NCI-H2029 treated with DMSO at 0.1 percent for 48 hours (cell line): ENCODE measurements at places on chromosomes 16 and 17.
A peak's percentile ranks its signal among the peaks of the same experiment; 100 is the strongest.

- DNase-seq = no peak
Observed at GRCh38 chr17:65627108-65627507, 65.7 kb upstream of the AXIN2 start.

GRCh38 chr17:79524213-79525187 lies 86.4 kb downstream of the RBFOX3 start:
- no peak for DNase-seq

DNA sequence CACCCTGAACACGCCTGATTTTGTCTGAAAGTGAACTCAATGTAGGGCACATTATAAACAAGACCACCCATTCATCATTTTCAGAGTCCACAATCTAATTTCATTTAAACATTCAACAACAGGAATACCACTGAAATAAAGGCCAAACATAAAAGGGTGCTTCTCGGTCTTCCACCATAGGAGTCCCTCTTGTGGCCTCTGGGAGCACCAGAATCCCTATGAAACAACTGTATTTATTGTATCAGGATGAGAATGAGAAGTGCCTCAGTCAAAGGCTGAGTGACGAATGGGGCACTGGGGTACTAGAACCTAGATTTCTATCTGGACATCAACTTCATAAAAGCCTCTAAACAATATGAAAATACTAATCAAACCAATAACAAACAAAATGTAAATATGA lies 40.4 kb downstream of the NXPH3 start:
- DNase-seq = no peak

GRCh38 chr16:53600126-53600525 lies 97.1 kb upstream of the AKTIP start:
- no peak for DNase-seq

DNA sequence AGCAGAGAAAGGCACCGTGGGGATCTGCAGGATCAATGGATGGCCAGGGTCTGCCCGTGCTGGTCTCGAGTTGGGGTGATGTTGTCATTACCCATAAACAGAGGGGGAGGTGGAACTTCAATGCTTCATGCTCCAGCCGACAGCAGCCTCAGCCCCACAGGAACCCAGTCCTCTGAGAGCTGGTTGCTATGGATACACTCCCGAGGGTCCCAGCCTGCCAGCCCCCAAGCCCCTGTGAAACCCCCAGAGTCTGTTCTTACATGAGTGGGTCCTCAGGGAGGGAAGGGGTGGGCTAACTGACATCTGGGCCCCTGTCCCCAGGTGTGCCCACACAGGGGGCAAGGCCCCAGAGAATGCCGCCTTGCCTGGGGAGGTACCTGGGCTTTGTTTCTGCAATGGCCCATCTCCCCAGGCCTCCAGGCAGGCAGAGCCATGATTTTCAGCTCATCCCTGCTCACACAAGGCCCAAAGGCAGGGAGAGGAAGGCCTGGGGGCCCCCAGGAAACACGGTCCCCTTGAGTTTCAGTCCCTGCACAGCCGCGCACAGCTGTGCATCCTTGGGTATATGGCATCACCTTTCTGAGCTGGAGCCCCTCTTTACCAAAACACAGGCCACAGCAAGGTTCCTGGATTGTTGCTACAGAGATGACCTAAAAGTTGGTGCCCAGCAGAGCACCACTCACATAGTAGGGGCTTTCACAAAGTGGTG lies 223.7 kb downstream of the ZNF423 start:
- no peak for DNase-seq

DNA sequence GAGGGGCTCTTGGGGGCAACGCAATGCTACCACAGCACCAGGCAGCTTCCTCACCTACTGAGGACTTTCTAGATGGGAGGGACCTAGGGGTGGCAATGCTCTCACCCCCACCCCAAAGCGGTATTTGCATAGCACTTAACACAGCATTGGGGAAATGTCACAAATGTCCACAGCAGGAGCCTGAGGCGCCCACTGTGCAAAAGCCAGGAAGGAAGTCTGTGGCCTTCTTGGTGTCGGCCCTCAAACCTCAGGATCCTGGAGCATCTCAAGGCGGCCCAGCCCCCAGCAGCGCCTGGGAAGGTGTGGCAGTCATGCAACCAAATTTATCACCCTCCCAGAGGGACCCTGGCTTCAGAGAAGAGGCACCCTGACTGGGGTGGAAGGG lies 45.3 kb downstream of the WNT3 start:
- DNase-seq = no peak

DNA sequence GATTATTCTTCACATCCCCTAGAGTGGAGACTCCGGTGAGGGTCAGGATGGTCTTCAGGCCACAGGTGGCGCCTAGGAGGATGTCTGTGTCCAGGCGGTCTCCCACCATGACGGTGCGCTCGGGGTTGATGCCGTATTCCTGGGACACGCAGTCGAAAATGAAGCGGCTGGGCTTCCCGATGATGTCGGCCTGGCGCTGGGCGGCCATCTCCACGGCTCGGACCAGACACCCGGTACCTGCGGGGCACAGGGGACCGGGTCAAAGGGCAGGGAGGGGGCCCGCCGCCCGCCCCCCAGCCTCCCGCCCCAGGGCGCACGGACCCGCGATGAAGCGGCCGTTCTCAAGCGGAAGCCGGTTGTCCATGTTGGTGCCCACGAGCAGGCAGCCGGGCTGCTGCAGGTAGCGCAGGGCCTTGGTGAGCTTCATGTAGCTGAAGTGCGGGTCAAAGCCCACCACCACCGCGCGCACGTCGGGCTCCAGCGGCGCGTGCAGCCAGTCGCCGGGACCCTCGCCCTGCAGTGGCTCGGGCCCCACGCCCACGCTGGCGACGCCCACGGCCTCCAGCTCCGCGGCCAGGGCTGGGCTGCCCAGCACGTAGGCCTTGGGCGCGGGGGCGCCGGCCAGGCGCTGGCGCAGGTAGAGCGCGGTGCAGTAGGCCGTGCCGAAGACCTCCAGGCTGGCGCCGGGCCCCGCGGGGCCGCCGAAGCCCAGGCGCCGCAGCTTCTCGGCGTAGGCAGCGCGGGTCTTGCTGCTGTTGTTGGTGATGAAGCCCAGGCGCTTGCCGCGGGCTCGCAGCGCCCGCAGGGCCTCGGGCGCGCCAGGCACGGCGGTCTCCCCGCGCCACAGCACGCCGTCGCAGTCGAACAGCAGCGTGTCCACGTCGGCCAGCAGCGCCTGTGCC lies 572 bp downstream of the PGP start:
- no peak for DNase-seq

DNA sequence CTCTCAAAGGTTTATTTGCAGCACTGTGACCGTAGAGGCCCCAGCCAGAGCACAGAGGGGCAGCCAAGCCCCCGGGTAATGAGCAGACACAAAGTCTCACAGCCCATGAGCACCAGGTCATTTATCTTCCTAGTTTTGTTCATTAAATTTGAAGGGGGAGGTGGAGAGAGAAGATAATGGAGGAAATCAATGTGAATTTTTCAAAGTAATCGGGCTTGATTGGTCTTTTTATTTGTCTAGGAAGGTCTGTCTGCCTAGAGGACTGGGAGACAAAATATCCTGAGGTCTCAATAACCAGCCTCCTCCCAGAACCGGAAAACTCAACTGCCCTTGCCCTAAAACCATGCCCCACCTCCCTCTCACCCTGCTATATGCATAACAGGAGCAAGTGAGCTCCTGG lies 189.0 kb downstream of the SLC39A11 start:
- DNase-seq = no peak

DNA sequence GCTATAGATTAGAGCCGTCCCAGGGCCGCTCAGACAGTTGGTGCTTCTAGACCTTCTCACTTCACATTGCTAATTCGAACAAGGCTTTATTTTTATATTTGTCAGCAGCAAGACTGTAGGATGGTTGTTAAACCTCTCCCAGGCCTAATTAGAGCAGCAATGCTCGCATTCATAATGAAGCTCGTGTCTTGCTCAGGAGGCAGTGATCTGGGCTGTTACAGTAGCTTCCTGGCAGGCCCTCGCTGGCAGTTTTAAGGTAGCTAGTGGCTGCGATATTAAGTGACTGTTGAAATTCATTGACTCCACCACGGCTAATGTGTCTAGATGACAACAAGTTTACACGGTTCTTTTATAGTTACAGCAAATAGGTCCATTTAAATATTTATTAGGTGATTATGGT lies 23.2 kb upstream of the ANKFN1 start:
- no peak for DNase-seq

- DNase-seq = peak; percentile 39
Observed at GRCh38 chr17:16171613-16172012, 43.7 kb downstream of the NCOR1 start.

- DNase-seq = no peak
Observed at GRCh38 chr17:1473841-1474240, 17.8 kb upstream of the CRK start.

DNA sequence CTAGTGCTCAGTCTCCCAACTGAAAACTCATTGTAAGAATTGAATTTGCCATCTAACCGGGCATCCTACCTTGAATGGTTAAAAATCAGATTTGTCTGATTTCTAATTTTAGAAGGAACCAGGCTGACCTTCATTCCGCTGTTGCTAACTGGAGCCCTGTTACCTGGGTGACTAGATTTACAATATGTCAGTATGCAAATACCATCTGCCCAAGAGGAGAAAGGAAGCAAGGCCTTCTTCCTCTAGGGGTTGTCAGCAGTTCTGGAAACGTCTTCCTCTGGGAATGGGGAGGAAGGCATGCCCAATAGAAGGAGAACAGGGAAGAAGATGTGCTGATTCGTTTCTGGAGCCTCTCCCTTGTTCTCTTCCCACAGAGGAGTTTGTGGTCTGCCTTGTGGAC lies 137.9 kb downstream of the PITPNC1 start:
- DNase-seq = no peak

GRCh38 chr17:9361188-9361955 lies 214.2 kb downstream of the STX8 start:
- DNase-seq = no peak

GRCh38 chr17:80413771-80414507 lies 1.0 kb upstream of the ENDOV start:
- no peak for DNase-seq
